ENCODE measurements at places on chromosomes 5 and 9.

DNA sequence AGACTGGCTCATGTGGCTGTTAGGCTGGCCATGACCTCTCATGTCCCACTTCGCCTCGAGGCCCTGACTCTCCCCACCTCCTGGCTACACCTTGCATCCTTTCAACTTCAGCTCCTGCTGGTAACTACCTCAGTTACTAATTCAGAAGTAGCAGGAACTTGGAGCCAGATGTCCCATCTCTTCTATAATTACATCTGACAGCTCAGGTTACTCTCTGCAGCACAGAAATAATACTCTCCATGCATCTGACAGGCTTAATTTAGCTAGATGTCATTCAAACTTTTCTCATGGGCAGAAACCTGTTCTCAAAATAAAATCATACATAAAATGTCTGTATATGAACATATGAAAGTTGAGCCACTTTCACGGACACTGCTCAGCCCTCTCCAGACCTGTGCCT lies 92.2 kb upstream of the IL33 start:
- no peak for DNase-seq

GRCh38 chr5:113205807-113206206 lies 229.0 kb downstream of the TSSK1B start:
- peak; percentile 75 for DNase-seq

- no peak for DNase-seq
Measured at GRCh38 chr5:52876456-52876855, 88.7 kb downstream of the ITGA1 start.

GRCh38 chr5:39947657-39948056 lies 522.9 kb upstream of the DAB2 start:
- no peak for DNase-seq
